Neural crest cell (in vitro differentiated cells): ENCODE measurements at places on chromosomes 2 and 18. TPM values are rescaled to one million over a fixed set of nuclear protein-coding genes. Genes with fewer than 3 reads are reported as not detected.

DNA sequence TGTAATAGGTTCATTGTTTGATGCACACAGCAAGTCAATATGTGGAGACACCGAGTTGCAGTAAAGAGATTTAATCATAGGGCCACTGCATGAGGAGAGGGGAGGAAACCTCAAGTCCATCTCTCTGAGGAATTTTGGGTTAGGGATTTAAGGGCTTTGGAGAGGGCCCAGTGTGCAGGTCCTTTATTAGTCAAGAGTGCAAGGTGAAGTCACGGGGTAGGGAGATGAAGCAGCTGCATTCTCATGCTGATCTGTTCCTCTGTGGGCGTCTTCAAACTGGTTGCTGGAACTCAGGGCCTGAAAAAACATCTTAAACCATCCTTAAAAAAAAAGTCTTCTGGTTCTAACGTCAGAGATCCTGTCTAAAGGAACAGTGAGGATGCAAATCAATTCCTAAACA, 131.6 kb downstream of the NXPH2 start:
- DNase-seq = no peak

GRCh38 chr18:49207361-49207760, 253.1 kb downstream of the DYM start:
- DNase-seq = no peak

DNA sequence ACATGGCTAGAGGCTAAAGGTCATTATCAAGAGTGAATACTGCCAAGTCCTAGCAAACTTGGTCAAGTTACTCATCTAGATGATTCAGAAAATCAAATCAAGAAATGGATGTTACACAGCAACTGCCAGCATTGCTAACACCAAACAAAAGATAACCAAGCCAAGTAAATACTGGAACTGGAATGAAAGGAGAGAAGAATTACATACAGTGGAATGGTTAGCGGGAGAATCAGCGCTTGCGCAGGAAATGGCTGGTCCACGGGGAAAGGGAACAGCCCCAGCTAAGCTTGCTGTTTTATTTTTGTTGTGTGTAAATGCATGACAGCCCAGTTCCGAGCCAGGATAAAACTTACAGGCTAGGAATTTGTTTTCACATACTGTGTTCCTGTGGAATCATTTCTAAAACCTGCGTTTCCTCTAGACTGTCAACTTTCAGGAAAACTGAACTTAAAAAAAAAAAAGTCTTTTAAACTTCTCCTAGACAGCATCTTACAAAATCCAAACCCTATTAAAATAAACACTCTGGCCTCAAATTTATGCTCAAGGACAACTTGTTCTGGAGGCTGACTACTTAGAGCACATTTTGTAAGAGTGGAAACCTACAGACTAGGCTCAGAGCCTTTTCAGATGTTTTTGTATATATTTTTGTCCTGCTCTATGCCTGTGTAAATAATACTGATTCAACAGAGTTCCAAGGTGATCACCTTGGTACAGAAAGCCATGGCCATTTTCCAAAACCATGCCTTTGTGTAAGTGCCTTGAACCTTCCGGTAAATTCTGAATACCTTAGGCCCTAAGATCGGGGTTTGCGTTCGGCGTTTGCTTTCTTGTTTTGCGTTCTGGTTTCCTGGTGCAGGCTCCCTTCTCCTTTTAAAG, 30.7 kb upstream of the TXNDC2 start:
- DNase-seq = no peak

Gene EFEMP1
- 3.8 and 4.1 TPM in 2 replicates for total RNA-seq

Gene UGT1A8
- not detected in 2 replicates for total RNA-seq
